ENCODE measurements at places on chromosomes 7 and 10.

DNA sequence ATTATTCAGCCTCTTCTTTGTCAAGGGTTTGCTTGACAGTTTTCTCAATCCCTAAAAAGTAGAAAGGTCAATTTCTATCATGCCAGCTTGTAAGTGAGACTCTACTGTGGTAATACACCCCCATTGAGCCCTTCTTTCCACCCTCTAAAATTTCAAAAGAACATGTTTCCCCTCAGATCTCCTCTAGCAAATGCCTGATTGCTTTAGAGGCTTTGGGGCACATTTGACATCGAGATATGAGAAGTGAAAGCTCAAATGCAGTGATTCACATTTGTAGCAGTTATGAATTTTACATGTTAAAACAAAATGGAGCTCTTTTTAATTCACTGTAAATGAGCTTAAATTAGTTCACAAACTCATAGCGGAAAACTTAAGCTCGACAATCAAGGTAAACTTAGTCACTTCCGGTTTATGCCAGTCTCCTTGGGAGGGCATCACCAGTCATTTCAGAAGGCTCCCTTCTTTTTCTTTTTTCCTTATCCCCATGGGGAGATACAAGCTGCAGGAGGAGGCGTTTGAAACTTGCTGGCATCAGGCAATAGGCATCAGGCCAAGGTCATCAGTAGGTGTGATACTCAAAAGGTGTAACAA, 55.3 kb upstream of the ADO start:
- DNase-seq, result no peak

- DNase-seq, result peak; percentile 25
Measured at GRCh38 chr10:8137272-8137681, 82.8 kb downstream of the GATA3 start.

DNA sequence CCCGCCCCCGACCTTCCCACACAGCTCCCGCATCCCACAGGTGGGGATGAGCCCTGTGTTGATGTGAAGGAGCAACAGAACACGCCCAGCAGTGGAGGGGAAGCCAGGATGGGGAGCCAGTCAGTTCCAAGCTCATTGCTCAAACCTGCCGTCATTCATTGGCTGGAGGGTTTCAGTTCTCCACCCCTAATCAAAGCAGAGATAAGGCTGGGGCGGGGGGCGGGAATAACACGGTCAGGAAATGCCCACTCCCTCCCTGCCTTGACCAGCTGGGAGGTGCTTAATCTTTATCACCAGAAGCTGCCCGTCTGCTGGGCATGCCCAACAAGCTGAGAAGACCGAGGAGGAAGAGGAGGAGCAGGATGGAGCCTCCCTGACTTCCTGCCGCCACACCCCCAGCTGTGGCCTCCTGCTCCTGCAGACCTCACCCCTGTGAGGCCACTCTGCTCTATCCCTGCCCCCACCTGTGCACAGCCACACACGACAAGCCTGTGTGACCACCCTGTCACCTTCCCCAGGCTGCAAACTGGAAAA, 265.1 kb downstream of the ZEB1 start:
- no peak for DNase-seq

DNA sequence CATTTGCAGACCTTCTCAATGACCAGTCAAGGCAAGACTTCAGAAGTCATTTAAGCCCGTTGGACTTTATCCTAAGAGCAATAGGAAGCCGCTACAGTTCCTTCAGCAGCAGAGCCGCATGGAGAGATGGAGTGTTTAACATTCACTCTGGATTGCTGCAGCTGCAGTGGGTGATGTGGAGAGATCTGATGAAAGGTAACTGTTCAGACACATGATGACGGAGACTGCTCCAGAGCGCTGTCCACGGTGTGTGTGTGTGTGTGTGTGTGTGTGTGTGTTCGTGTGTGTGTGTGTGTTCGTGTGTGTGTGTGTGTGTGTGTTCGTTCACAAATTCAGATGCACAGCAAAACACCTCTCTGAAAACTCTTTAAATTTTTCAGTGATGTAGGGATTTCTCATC, 37.0 kb downstream of the SEC61G start:
- no peak for DNase-seq

DNA sequence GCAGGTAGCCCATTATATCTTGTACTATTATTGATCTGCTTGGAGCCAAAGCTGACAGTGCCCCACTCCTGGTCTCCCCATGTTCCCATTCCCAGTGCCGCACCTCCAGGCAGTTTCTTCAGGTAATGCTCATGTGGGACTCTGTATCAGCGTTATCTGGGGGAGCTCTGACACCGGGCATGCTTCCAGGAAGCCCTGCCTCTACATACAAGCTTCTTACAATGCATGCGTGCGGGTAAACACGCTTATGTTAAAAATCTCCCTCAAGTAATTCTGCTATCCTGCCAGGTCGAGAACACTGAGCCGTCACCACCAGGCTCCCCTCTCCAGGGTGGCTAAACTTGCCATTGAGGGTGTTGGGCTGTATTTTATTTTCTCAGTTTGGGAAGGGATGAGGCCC, 61.6 kb upstream of the LBX1 start:
- DNase-seq, result no peak

GRCh38 chr10:84059526-84059925, 79.8 kb upstream of the GHITM start:
- DNase-seq, result no peak

DNA sequence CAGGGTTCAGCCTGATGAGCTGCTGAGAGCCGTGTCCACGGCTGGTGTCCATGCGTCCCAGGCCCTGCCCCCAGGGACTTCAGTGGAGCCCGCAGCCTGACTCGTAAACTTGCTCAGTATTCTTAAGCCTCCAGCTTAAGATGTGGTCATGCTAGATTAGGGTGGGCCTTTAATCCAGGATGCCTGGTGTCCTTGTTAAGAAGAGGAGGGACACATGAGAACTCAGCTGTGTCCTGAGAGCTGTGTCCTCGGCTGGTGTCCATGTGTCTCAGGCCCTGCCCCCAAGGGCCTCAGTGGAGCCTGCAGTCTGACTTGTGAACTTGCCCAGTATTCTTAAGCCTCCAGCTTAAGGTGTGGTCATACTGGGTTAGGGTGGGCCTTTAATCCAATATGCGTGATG, 23.0 kb downstream of the DOCK1 start:
- no peak for DNase-seq

DNA sequence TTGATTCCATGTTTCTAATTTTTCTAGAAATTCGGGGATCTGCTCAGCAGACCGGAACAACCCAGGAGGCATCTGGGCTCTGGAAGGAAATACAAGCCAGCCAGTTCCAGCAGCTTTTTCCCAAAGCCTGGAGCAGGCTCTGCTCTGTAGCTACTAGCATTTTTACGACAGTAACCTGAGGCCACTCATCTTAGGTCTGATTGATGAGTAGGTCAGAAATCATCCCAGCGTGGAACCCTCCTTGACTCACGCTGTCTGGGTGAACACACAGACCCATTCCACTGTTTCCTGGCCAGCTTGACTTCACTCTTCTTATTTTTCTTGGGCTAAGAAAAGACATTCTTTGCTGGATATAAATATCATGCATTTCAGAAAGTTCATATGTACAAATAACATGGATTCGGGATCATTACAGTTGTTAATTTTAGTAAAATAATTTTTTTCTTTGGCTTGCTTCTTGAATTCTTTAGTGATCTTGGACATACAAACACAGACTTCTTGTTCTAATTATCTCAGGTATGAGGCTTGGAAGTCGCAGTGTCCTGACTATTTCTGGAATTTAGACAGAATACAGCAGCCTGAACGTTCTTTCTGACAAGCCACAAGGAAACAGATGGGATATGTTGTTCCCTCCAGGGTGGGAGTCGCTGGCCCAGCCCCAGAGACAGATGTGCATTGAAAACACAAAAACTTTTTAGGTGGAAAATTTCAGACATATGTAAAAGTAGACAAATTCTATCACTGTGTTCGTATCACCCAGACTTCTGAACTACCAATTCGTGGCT, 54.6 kb upstream of the PITRM1 start:
- DNase-seq, result no peak

DNA sequence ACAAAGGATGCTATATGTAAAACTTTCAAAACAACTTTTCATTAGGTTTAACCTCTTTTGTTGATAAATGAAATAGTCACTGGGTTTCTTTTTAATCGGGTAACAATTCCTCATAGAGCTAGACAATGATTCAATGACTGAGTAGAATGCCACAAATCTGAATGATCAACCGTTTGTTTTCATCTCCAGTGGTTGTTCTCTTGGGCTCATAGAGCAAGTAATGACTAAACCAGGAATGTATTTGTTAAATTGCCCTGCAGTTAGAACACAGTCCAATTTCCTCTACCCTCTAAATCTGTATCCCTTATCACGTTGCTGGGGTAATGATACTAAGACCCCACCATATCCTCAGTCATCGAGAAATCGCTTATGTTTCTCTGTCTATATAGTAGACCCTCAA, 40.0 kb downstream of the CNNM1 start:
- DNase-seq, result no peak
